ENCODE measurements at places on chromosomes 3 and 15.

- DNase-seq, result no peak
These were observed 317.1 kb upstream of the COL8A1 start for GRCh38 chr3:99321261-99321660.

- DNase-seq, result no peak
These were observed 261.3 kb upstream of the NR2E3 start for GRCh38 chr15:71549091-71549490.

- DNase-seq, result no peak
These were observed 90.2 kb upstream of the CMC1 start for GRCh38 chr3:28151207-28151550.

DNA sequence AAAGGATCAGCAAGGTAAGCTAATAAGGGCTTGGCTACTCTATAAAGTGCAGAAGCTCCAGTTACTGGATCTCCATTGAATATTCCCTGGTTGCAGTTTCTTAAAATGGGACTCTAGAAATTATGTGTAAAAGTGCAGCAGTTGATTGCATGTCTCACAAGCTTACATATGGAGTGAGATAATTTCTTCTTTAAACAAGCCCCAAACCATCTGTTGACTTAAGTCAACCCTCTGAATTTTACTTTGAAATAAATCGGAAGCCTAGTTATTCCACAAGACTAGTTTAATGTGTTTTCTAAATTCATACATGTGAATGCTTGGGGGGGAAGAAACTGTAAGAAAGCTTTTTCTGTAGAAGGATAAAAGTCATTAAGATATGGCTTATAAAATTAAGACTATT lies 664.2 kb downstream of the NLGN1 start:
- no peak for DNase-seq

GRCh38 chr15:77201665-77202064 lies 130.8 kb upstream of the TSPAN3 start:
- no peak for DNase-seq

GRCh38 chr3:45794177-45794560 lies 2.2 kb downstream of the SLC6A20 start:
- DNase-seq, result no peak

DNA sequence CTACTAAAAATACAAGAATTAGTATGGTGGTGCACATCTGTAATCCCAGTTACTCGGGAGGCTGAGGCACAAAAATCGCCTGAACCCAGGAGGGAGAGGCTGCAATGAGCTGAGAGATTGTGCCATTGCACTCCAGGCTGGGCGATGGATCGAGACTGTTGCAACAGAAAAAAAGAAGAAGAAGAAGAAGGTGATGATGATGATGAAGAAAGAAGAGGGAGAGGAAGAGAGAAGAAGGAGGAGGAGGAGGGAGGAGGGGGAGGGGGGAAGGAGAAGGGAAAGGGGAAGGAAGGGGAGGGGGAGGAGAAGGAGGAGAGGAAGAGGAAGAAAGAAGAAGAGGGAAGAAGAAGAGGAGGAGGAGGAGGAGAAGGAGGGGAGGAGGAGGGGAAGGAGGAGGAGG lies 33.2 kb upstream of the ZNF710 start:
- no peak for DNase-seq

DNA sequence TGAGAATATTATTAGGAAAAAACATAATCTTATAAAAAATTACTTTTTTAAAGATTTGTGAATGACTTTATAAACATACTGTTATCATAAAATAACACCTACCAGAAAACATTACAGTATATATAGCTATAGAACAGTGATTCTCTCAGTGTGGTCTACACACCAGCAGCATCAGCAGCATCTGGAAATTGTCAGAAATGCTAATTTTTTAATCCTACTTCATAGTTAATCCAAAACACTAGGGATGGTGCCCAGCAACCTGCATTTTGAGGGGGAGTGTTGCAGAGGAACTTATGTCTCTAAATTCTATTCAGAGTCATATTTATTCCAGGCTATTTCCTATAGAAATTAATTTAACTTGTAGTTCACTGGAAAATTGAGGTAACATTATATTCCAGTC lies 1107.8 kb downstream of the IGSF11 start:
- DNase-seq, result no peak

GRCh38 chr15:83410532-83410931 lies 36.6 kb upstream of the SH3GL3 start:
- no peak for DNase-seq

- no peak for DNase-seq
These were observed 23.6 kb downstream of the RHCG start for GRCh38 chr15:89472785-89473256.

GRCh38 chr3:109943181-109943580 lies 605.8 kb upstream of the DPPA4 start:
- DNase-seq, result no peak

DNA sequence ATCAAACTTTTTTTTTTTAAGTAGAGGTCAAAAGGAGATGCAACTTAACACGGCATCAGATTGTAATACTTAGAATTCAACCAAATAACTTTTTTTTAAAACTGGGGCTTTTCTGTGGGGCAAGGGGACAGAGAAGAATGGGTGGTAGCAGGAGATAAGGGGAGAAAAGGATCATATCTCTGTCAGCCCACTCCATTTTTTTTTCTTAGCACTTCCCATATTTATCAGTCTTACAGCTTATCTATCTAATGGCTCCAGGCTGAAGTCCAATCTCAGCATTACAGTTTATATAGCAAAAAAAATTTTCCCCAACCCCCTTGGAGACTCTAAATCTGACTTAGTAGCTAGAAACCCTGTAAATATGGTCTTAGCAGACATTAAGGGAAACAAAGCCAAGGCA lies 69.3 kb downstream of the PIK3R4 start:
- no peak for DNase-seq

DNA sequence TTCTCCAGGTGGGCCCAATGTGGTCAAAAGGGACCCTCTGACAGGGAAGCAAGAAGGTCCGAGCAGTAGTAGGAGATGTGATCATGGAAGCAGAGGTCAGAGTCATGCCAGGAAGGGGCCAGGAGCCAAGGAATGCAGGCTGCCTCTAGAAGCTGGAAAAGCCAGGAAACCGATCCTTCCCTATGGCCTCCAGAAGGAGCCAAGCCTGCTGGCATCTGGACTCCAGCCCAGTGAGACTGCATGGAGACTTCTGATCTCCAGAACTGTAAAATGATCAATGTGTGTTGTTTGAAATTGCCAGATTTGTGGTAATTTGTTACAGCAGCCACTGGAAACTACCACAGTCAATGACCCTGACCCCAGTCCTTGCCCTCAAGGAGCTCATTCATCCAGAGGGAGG lies 56.8 kb upstream of the SPATA12 start:
- no peak for DNase-seq

DNA sequence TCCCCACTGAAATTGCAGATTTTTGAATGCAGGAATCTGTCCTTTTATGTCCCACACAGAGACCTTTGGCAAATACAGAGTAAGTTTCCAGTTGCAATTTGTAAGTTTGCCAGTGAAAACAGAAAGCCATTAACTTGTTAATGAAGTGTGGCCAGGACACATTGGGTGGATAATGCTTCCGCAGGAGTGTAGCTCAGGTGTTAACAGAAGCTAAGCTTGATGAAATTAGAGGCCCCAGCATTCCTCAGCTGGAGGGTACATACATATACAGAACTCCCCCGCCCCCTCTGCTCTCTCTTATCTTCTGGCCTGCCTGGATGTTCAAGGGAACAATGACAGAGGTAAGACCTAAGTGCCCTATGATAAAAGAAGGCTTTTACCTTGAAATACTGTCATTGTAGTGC lies 8.1 kb upstream of the LRRC2 start:
- no peak for DNase-seq

DNA sequence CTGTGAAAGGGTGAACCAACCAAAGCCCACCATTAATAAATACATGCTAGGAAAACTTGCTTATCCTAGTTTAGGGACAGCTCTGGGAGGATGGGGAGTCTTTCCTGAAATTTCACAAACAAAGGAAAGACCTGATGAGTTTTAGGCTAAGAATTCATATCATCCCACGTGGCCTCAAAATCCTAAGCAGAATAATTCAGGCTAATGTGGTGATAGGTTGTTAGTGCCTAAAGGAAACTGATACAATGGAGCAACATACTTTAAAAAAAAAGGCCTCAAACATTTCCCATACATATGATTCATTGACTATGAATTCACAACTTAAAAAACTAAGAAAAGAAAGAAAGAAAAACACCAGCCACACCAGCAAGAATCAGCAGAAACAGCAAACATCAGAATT lies 126.9 kb upstream of the CNTN4 start:
- no peak for DNase-seq

DNA sequence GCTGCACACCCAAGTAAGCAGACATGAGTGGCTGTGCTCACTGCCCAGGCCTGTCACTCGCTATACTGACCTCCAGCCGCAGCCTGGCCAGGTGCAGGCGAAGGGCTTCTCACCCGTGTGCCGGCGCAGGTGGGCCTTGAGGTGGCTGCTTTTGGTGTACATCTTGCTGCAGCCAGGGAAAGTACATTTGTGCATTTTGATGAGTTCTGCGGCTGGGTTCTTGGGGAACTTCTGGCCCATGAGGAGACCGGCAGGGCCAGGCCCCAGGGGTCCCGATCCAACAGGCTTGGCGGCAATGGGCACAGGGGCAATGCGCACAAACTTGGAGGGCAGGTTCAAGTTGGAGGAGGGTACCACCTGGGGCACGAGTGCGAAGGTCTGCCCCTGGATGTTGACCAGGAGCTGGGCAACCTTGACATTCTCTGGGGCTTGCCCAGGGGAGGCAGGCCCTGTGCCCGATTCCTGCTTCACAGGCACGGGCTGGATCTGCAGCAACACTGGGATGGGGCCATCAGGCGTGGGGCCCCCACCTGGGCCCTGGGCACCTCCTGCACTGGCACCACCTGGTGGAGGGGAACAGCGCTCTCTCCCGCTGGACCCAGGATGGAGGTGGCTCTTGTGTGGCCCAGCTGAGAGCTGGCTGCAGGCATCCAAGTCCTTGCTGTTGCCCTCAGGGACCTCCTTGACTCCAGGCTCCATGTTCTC lies 5.3 kb downstream of the KLF15 start:
- no peak for DNase-seq

- DNase-seq, result no peak
These were observed 101.8 kb downstream of the NFKBIZ start for GRCh38 chr3:101950985-101951733.

- DNase-seq, result no peak
These were observed 17.4 kb downstream of the PGBD4 start for GRCh38 chr15:34119291-34119690.

DNA sequence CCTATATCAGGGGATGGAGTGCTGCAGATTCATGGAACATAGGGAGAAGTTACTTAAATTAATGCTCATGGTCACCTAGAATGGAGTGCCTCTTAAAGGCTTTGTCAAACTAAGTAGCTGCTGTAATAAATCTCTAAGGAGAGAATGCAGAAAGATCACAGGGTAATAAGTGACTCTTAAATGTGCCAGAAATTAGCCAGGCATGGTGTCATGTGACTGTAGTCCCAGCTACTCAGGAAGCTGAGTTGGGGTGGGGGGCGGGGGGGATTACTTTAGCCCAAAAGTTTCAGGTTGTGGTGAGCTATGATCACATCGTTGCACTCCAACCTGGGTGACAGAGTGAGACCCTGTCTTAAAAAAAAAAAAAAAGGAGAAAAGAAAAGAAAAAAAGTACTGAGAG lies 90.9 kb upstream of the ASB14 start:
- DNase-seq, result no peak

- DNase-seq, result no peak
These were observed 14.1 kb upstream of the CA12 start for GRCh38 chr15:63395730-63396151.

- DNase-seq, result no peak
These were observed 214.7 kb upstream of the ZBTB20 start for GRCh38 chr3:115361806-115362205.

- no peak for DNase-seq
These were observed 5.6 kb downstream of the FOXL2 start for GRCh38 chr3:138941259-138941885.

Data from esophagus squamous epithelium (tissue), 5 donors.